ENCODE measurements at places on chromosomes 5 and 9. TPM values are rescaled to one million over a fixed set of nuclear protein-coding genes. Genes with fewer than 3 reads are reported as not detected.
A peak's percentile ranks its signal among the peaks of the same experiment; 100 is the strongest.

GRCh38 chr5:59130431-59130830 is 547.6 kb downstream of the RAB3C start:
- H3K27me3 ChIP-seq: no peaks in the 10 kb centered on the region
- H3K4me1 ChIP-seq: peaks cover 51% of the 10 kb centered on the region
- no peak for DNase-seq
- no peaks in the 10 kb centered on the region for H3K36me3 ChIP-seq
- H3K4me3 ChIP-seq: no peak overlapping the region
- H3K27ac ChIP-seq: peak overlapping the region; percentile 22

DNA sequence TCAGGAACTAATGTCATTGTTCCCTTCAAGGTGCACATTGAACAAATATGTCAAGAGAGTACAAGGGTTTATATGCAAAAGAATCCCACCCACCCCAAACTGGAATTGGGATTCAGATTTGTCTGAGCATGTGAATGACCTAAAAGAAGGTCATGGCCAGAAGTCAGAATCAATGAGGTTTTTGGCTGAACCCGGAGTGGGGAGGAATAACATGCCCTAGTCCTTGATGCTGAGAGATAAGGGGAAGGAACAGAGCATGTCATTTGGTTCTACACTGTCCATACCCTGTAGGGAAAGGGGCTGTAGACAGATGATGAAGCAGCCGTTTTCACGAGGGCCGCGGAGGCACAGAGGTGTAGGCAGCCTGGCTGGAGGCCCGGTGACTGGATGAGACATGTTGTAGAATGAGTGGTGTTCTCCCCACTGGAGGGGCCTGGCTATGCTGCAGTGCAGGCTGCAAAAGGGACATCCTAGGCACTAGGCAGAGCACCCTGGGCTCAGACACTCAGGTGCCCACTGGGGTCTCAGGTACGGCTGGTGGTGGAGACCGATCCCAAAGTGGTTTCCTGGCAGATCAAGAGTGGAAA is 65.9 kb downstream of the ZFAND5 start:
- DNase-seq: no peak
- H3K27ac ChIP-seq: no peak overlapping the region
- no peaks in the 10 kb centered on the region for H3K36me3 ChIP-seq
- no peak overlapping the region for H3K4me3 ChIP-seq
- no peaks in the 10 kb centered on the region for H3K27me3 ChIP-seq
- H3K4me1 ChIP-seq: no peaks in the 10 kb centered on the region

- H3K27me3 ChIP-seq: no peaks in the 10 kb centered on the region
- H3K36me3 ChIP-seq: peaks cover 3% of the 10 kb centered on the region
- peak within 1 kb of the TSS; percentile 99 for H3K27ac ChIP-seq
- H3K4me1 ChIP-seq: peaks cover 18% of the 10 kb centered on the region
These were observed at the start of gene LMNB1 for GRCh38 chr5:126776499-126777256. Gene LMNB1, plus strand, starts transcription at chr5:126777136. Its CDS starts 373 bp downstream, at chr5:126777509.

GRCh38 chr9:105751761-105752160 is 57.4 kb downstream of the TMEM38B start:
- DNase-seq: no peak
- no peak overlapping the region for H3K27ac ChIP-seq
- H3K36me3 ChIP-seq: peaks cover 3% of the 10 kb centered on the region
- H3K4me3 ChIP-seq: no peak overlapping the region
- no peaks in the 10 kb centered on the region for H3K4me1 ChIP-seq

DNA sequence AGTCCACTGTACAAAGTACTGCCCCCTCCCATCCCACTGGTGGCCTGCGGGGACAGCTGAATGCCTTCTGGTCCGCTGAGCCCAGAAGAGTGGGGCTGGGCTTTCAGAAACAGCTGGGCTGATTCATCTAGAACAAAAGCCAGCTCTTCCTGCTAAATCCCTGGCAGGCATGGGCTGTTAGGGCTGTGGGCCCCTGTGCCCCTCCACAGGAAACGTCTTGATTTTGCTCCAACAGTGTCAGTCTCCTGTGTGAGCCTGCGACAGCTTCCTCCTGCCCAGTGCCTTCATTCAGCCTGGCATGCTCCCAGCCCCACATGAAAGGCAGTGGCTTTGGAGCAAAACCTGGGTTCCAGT is 6.9 kb upstream of the GSN start:
- H3K27me3 ChIP-seq: peaks cover 23% of the 10 kb centered on the region
- H3K4me1 ChIP-seq: peaks cover 23% of the 10 kb centered on the region
- no peak overlapping the region for H3K4me3 ChIP-seq
- no peaks in the 10 kb centered on the region for H3K36me3 ChIP-seq
- no peak overlapping the region for H3K27ac ChIP-seq

DNA sequence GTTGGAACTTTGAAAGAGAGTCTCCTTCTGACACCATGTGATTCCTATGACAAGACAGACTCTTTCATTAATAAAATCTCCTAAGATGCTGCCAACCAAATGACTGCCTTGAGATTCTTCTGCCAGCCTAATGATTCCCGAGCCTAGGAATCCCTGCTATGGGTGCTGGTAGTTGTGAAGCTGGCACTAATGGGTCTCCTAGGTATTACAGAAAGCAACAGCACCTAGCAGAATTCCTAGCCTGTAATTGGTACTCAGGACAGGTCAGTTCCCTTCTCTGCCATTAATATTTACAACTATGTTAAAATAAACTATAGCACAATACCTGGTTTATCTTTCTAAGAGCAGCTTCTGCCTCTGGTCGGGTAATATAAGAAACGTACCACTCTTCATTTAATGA is 19.3 kb downstream of the C5orf58 start:
- no peaks in the 10 kb centered on the region for H3K36me3 ChIP-seq
- peak overlapping the region; percentile 28 for H3K4me3 ChIP-seq
- H3K27me3 ChIP-seq: no peaks in the 10 kb centered on the region
- peak overlapping the region; percentile 67 for H3K27ac ChIP-seq

ALAD gene
- 10.1 TPM for total RNA-seq

CAMK2A gene
- not detected for total RNA-seq

POU5F2 gene
- 1.2 TPM for total RNA-seq

GFRA3 gene
- 1.1 TPM for total RNA-seq

DNA sequence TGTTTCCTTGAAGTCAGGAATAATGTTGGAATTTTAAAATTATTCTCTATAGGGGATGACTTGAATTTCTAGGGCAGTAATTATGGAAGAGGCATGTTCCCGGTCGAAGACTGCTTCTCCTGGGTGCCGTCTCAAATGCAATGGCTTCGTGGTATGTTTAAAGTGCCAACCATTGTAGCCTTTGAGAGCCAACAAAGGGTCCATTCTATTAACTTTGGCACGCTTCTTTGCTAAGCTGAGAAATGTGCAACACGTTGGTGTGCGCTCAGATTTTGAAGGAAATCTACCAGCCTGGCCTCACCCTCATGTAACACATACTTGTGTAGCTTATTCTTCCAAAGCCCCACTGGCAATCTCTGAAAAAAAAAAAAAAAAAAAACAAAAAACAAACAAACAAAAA is 221.2 kb upstream of the ANKH start:
- no peaks in the 10 kb centered on the region for H3K4me1 ChIP-seq
- H3K4me3 ChIP-seq: no peak overlapping the region
- no peak for DNase-seq
- no peak overlapping the region for H3K27ac ChIP-seq
- no peaks in the 10 kb centered on the region for H3K27me3 ChIP-seq
- H3K36me3 ChIP-seq: no peaks in the 10 kb centered on the region

GRCh38 chr5:53109056-53109442 is 508 bp downstream of the MOCS2 start:
- no peak overlapping the region for H3K27ac ChIP-seq
- no peaks in the 10 kb centered on the region for H3K36me3 ChIP-seq
- peaks cover 10% of the 10 kb centered on the region for H3K4me1 ChIP-seq
- H3K4me3 ChIP-seq: peak overlapping the region; percentile 70

- H3K4me3 ChIP-seq: no peak overlapping the region
- no peaks in the 10 kb centered on the region for H3K36me3 ChIP-seq
- no peak overlapping the region for H3K27ac ChIP-seq
- H3K4me1 ChIP-seq: no peaks in the 10 kb centered on the region
- DNase-seq: no peak
These were observed 211.1 kb upstream of the IRX1 start for GRCh38 chr5:3384531-3384930.

GRCh38 chr5:109620651-109621050 is 69.1 kb upstream of the MAN2A1 start:
- no peaks in the 10 kb centered on the region for H3K36me3 ChIP-seq
- no peak overlapping the region for H3K4me3 ChIP-seq
- H3K27me3 ChIP-seq: no peaks in the 10 kb centered on the region
- no peak overlapping the region for H3K27ac ChIP-seq

DNA sequence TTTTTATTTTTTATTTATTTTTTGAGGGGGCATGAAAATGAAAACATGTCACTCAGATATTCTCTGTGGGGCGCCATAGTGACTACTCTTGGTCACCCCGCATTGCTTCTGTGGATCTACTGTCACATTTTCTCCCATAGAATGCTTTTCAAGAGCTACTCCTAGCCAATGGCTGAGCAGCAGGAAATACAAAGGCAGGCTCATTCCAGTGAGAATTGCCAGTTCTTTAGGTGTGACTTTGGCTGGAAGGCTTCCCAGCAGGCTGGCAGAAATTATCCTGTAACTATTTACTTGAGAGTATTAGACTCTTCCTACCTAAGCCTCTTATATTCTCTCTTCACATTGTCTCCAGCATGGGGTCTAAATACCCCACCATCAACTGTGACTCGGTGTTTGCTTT is 21.0 kb upstream of the PTPRD start:
- DNase-seq: peak; percentile 30
- no peaks in the 10 kb centered on the region for H3K36me3 ChIP-seq
- no peaks in the 10 kb centered on the region for H3K27me3 ChIP-seq
- no peak overlapping the region for H3K4me3 ChIP-seq

DNA sequence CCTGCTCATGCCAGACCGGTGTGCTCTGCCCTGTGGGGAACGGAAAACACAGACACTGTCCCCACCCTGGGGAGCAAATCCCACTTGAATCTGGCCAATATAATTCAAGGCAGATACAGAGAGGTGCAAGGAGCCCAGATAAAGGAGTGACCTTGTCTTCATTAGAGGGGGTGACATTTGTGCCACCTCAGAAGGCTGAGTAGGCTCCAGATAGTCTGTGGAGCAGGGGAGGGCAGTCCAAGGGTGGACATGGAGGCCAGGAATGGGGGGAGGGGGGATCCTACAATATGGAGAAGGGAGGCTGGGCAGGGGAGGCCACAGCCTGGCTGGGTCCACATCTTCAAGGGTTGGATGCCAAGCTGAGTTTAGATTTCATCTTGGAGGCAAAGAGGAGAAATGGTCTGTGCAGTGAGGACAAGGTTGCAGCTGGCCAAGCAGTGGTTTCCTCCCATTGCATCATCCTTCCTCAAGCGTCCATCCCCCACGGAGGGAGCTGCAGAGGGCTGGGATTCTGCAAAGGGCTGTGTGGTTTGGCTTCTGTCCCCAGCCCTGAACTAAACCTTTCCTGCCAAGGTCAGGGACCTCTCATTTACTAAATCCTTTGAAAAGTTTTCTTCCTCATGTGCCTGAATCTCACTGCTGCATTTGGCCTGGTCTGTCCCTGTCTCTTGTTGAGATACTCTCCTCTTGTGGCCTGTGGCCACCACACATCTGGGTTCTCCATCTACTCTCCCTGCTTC is 60.1 kb downstream of the GALNT12 start:
- no peak for DNase-seq
- no peak overlapping the region for H3K4me3 ChIP-seq
- H3K4me1 ChIP-seq: no peaks in the 10 kb centered on the region
- H3K36me3 ChIP-seq: no peaks in the 10 kb centered on the region

LECT2 gene
- not detected for total RNA-seq

GRCh38 chr5:38463634-38464521 is 92.6 kb downstream of the LIFR start:
- no peaks in the 10 kb centered on the region for H3K36me3 ChIP-seq
- H3K4me3 ChIP-seq: no peak overlapping the region
- no peaks in the 10 kb centered on the region for H3K27me3 ChIP-seq
- no peak for DNase-seq

DNA sequence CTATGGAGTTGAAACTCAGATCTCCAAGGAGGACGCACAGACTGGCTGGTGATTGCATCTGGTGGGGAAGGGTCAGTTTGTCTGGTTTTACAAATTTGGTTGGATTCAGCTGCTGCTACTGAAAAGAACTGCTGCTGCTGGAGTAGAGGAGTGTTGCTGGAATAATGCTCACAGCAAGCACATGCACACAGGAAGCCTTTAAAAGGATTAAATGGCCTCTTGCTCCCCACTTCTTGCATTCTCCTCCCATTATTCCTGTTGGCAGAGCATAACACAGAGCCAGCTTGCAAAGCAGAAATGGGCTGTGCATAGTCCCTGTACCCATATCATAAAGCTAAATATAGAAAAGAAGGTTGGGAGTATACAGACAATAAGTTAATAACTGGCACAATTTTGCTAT is 16.6 kb downstream of the ZNF474 start:
- H3K4me3 ChIP-seq: no peak overlapping the region
- no peaks in the 10 kb centered on the region for H3K36me3 ChIP-seq
- DNase-seq: no peak

DNA sequence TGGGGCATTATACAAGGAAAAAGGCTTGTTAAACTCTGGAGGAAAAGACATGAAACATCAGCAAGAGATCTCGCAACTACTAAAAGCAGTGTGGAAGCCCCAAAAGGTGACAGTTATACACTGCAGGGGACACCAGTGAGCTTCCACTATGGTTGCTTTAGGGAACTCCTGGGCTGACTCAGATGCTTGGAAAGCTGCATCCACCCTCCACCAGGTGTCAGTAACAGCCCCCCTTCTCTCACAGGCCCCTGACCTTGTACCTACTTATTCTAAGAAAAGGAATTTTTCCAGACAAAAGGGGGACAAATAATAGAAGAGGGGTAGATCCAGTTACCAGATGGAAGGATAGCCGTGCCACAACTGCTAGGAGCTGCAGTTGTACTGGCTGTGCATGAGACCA is 154.4 kb upstream of the COX7C start:
- H3K4me3 ChIP-seq: no peak overlapping the region
- H3K27me3 ChIP-seq: no peaks in the 10 kb centered on the region
- H3K4me1 ChIP-seq: no peaks in the 10 kb centered on the region
- H3K27ac ChIP-seq: no peak overlapping the region
- peaks cover 5% of the 10 kb centered on the region for H3K36me3 ChIP-seq
- DNase-seq: peak; percentile 84

GRCh38 chr9:106587042-106587441 is 275.9 kb upstream of the ZNF462 start:
- no peaks in the 10 kb centered on the region for H3K27me3 ChIP-seq
- no peak for DNase-seq
- H3K4me3 ChIP-seq: no peak overlapping the region
- no peaks in the 10 kb centered on the region for H3K4me1 ChIP-seq

- no peaks in the 10 kb centered on the region for H3K36me3 ChIP-seq
- H3K4me1 ChIP-seq: no peaks in the 10 kb centered on the region
- no peak overlapping the region for H3K4me3 ChIP-seq
- no peak overlapping the region for H3K27ac ChIP-seq
These were observed 419.4 kb downstream of the SEMA5A start for GRCh38 chr5:9126490-9126889.

- no peaks in the 10 kb centered on the region for H3K36me3 ChIP-seq
- no peaks in the 10 kb centered on the region for H3K4me1 ChIP-seq
- no peak for DNase-seq
- no peak overlapping the region for H3K4me3 ChIP-seq
- no peaks in the 10 kb centered on the region for H3K27me3 ChIP-seq
These were observed 22.3 kb upstream of the TAL2 start for GRCh38 chr9:105639936-105640335.
